ENCODE measurements at places on chromosomes 2 and 18.
A peak's percentile ranks its signal among the peaks of the same experiment; 100 is the strongest.

- no peak for DNase-seq
Observed at GRCh38 chr2:26674771-26675170, 17.8 kb upstream of the KCNK3 start.

GRCh38 chr2:239380831-239381708 is 19.8 kb downstream of the HDAC4 start:
- no peak for DNase-seq

- DNase-seq, result no peak
Observed at GRCh38 chr2:173599821-173600359, 245.2 kb downstream of the CDCA7 start.

- DNase-seq, result no peak
Observed at GRCh38 chr2:25651066-25651465, 22.3 kb downstream of the DTNB start.

- peak; percentile 46 for DNase-seq
Observed at GRCh38 chr2:189608795-189609422, 28.3 kb upstream of the SLC40A1 start.

DNA sequence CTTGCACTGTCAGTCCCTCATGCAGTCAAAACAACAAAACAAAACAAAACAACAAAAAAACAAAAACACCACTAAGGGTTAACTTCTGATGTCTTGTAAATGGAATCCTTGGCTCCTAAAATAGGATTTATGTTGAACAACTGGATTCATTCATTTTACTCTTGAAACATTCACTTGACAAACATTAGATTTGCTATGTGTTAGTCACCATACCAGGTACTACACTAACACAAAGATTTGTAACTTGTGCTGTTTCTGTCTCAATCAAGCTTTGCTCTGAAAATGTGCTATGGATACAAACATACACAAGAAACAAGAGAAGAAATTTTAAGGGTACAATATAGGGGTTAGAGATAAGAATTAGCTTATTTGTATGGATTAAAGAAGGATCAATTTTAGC is 812.8 kb downstream of the LRP1B start:
- peak; percentile 2 for DNase-seq

- DNase-seq, result no peak
Observed at GRCh38 chr2:48750128-48750739, 5.3 kb downstream of the LHCGR start.

DNA sequence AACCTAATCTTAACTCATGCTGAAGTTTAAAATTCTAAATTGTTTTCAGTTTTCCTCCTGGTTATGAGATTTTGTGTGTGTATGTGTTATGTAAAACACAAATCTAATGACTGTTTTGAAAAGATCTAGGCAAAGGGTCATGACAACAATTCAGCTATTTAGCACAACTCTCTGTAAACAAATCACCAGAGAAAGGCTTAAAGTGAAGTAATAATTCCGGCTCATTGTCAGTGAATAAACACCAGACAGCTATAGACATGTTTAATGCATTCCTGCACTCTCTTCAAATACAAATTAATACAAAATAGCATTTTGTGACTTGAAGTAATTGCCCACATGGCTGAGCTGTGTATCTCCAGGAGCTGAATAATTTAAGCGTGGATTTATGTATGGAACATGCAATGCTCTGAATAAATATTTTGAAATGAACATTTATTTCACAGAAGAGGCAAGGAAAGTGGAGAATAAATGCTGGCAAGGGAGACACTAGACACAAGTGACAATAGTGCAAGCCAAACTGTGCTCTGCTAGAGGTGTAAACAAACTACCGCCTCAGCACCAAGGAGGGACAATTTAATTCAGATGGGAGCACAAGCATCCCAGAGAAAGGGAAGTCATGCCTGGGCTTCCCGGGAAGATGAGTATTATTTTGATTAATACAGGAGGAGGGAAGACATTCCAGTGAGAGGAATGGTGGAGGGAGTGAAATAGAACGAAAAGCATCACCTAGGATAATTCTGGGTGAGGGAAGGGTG is 133.6 kb upstream of the XPO1 start:
- DNase-seq, result peak; percentile 14

GRCh38 chr2:119282996-119283511 is 59.4 kb downstream of the STEAP3 start:
- no peak for DNase-seq

DNA sequence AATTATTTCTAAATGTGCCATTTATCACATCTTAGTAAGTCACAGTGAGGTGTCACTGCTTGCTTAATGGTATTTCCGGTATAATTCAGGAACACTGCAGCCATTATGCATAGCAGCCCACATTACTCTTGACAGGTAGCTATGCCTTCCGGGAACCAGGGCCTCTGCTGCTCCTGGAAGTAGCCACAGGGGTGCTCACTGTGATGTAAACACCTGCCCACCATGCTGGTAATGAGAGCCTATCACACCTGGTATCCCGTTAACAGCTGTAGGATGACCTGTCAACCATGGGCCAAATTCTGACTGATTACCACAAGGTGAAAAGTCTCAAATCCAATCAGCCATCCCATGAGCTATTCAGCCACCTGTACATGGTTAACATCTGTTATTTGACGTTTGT is 647.0 kb upstream of the NXPH2 start:
- no peak for DNase-seq

GRCh38 chr2:224060783-224061482 is 21.8 kb upstream of the SERPINE2 start:
- DNase-seq, result no peak

DNA sequence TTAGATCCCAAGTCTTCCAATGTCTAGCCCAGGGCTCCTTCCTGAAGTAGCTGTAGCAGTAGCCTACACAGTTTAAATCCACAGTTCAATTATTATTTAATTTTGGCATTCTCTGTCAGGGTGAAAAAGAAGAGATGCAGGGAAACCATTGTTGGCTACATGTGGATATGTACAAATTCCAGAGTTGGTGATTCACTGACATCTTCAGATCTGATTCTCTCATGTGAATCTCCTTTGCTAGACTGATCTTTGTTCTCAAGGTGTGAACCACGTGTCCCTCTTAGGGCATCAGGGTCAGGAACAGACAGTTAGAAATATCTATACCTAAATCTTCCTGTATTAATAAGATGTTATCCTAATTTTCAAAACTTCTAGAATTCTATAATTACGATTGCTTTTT is 36.7 kb downstream of the ADCYAP1 start:
- DNase-seq, result no peak

DNA sequence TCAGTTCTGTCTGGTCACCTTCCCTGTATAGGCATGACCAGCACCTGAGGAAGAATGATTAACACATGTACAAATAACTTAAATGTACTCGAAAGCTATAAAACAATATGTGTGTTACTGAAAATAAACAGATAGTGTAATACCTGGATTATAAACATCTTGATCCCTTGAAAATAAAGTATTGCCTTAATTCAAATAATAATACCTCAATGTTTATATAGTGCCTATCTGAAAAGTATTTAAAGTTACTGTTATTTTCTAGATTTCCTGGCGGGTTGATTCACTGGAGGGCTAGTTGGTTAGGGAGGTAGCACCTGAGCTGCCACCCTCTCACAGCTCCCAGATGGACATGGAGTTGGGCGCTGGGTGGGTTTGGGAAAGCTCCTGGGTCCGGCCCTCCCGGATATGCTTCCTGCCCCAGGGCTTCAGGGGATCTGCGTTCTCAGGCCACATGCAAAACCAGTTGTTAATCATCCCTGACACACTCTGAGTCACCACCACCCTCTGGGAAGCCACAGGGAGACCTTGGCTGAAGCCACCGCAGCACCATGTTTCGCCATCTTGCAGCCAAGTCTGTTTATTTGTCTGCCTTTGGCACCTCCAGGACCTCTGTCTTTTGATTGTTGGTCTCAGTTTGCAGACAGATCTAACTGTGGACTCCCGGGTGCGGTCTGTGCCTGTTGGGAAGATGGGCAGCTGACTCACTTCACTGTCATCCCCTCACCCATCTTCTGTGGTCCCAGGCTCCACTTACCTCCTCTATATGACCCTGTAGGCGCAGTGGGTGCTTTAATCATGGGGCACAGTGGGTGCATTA is 35.3 kb downstream of the RAB31 start:
- DNase-seq, result peak; percentile 93

DNA sequence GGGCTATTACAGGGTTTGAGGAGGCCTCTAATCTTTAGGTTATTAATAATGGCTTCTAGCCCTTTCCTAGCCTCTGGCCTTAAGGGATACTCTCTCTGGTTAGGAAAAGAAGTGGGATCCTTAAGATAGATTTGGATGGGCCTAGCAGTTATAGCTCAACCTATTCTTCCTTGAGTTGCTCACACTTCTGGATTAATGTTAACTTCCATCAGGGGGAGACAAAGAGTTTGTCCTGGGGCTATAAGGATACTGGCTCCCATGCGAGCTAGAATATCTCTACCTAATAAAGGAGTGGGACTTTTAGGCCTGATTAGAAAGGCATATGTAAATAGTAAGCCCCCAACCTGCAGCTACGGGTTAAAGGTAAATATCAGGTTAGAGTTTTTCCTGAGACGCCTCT is 14.3 kb upstream of the PTH2R start:
- DNase-seq, result no peak

- DNase-seq, result no peak
Observed at GRCh38 chr2:236661762-236662110, 92.1 kb downstream of the ACKR3 start.

- no peak for DNase-seq
Observed at GRCh38 chr2:25821225-25822056, 56.8 kb downstream of the ASXL2 start.

GRCh38 chr18:44682201-44682870 is 1.6 kb downstream of the SETBP1 start:
- no peak for DNase-seq

DNA sequence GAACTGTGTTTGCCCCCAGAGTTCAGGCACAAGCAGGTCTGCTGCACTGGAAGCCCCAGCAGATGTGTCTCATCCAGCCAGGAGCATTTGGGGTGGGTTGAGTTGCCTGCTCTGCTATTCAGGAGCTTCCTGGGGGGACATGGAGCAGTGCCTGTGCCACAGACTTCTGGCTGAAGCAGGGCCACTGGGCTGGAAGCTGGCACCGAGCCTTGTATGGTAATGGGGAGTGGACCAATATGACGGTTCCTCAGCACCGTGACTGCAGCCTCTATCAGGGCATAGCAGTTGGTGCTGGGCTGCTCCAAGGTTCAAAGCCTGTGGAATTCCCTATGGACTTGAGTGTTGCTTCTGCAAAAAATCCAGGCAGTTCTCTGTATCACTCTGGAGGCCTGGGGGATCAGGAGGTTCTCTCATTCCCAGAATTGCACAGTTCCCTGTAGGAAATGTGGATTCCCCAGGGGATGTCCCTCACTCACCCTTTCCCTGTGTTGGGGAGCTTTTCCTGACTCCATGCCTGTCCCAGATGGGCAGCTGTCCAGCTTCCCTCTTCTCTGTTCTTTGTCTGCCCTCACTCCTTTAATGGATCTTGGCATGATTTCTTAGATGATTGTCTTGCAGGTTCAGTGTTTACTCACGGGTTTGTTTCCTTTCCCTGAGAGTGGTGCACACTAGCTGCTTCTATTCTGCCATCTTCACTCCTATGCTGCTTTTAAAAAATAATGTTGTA is 37.2 kb upstream of the THSD7B start:
- no peak for DNase-seq

DNA sequence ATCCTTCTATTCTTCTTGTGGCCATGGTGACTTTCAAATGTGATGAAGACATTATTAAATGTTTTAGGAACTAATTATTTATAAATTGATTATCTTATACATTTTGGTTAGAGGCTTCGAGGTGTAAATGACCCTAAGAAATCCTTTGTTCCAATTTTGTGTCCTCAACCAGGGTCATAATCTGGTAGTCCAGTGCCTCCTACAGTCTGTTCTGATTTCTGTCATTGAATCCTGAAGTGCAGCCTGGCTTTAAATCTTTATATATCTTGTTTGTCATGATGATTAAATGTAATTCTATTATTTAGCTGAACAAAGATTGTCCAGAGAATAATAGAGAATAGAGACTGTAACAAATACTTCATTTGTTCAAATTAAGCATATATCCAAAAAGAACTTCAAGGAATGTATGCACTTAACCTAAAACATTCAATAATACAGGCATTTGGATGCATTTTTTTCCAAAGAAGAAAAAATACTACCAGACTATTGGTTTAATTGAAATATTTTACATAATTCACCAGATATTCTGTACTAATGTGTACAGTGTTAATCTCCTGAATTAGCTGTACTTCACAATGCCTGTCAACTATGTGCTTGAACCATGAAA is 89.8 kb downstream of the PRPF40A start:
- DNase-seq, result peak; percentile 48

GRCh38 chr2:160252278-160252887 is 52.3 kb upstream of the ITGB6 start:
- peak; percentile 62 for DNase-seq

- no peak for DNase-seq
Observed at GRCh38 chr2:218166791-218167190, at the start of gene CXCR1. TSS of gene CXCR1 (minus strand) at chr2:218166962. CDS start at chr2:218165211, 1,751 bp downstream.

- no peak for DNase-seq
Observed at GRCh38 chr2:84052913-84053312, 406.2 kb downstream of the SUCLG1 start.

- DNase-seq, result peak; percentile 61
Observed at GRCh38 chr18:79438898-79439627, 43.3 kb downstream of the NFATC1 start.

DNA sequence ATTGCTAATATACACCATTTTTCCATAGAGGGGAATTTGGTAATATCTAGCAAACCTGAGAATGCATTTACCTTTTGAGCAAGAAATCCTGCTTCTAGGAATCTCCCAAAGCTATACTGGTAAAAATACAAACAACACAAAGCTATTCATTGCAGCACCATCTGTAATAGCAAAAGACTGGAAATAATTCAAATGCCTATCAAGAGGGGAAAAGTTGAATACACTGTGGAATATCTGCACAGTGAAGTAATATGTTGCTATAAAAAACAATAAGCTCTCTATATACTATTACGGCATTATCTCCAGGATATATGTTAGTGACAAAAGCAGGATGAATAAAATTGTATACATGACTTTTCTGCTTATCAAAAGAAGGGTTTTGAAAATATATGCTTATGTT is 112.3 kb upstream of the CHAC2 start:
- DNase-seq, result no peak

DNA sequence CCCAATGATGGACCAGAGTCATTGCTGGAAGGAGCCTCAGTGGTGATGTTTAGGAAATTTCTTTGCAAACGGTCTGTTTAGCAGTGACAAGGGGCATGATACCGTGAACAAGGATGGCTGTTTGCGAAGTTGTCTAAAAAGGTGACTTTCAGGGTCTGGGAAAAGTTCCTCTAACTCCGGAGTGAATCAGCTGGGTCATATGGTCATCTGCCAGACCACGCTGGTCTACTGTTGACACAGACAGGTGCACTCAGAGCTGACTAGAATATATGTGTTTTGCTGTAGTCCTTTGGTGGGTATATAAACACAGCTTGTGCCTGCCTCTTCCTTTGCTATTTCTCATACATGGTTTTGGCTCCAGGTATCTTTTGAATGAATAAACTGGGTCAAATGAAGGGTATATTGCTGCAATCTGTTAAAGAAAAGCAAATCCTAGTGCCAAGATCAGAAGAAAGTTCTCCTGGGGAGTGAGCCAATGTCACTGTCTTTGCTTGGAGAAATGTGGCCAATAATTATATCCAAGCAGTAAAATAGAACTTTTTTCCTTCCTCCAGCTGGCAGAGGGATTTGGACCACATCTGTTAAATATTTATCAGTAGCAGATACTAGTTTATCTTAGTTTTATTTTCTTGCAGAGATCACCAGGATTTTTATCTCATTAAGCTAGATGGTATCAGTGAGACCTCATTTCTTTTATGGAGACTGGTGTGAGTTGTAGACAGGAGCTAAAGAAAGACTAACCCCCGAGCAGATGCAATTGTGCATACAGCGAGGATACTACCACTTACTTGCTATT is 286.0 kb downstream of the TRIB2 start:
- no peak for DNase-seq

All from AG08395 (cell line).